Activated CD8-positive, alpha-beta memory T cell treated with anti-CD3 and anti-CD28 coated beads, Interleukin-2, amount 10 ng/mL, durations not matched to agents 7 days and 5 days (primary cell): ENCODE measurements at places on chromosomes 5 and 9. TPM values are rescaled to one million over a fixed set of nuclear protein-coding genes. Genes with fewer than 3 reads are reported as not detected.

The OMD gene
- total RNA-seq: not detected

The FAM163B gene
- total RNA-seq: not detected

The NR5A1 gene
- total RNA-seq: not detected

The CAPSL gene
- total RNA-seq: not detected

The IRX1 gene
- not detected for total RNA-seq

The SLC36A3 gene
- not detected for total RNA-seq

The SEMA5A gene
- 0.02 TPM for total RNA-seq
